ENCODE measurements at places on chromosomes 4 and X.

- DNase-seq: no peak
Observed at GRCh38 chr4:48336146-48336870, 5.0 kb upstream of the SLAIN2 start.

DNA sequence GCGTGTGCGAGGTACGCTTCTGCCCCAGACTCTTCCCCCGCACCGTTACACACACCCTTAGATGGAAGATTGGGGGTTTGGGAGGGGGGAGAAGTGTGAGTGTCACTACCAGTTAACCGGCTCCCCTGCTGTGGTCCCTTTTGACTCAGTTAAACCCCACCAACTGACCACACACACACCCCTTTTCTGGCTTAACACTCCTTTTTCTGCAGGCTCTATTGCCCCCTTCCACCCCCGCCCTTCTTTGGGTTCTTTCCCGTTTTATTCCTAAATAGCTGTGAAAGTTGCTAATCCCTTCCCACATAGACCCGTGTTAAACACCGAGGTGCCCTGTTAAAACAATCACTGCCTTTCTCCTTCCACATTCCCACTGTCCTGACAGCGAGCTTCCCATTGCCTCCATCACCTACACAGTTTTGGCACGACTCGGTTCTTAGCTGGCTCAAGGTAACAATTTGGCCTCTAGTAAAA is 3.7 kb upstream of the NR3C2 start:
- no peak for DNase-seq

GRCh38 chrX:445727-446126 is 59.0 kb upstream of the PPP2R3B start:
- no peak for DNase-seq

DNA sequence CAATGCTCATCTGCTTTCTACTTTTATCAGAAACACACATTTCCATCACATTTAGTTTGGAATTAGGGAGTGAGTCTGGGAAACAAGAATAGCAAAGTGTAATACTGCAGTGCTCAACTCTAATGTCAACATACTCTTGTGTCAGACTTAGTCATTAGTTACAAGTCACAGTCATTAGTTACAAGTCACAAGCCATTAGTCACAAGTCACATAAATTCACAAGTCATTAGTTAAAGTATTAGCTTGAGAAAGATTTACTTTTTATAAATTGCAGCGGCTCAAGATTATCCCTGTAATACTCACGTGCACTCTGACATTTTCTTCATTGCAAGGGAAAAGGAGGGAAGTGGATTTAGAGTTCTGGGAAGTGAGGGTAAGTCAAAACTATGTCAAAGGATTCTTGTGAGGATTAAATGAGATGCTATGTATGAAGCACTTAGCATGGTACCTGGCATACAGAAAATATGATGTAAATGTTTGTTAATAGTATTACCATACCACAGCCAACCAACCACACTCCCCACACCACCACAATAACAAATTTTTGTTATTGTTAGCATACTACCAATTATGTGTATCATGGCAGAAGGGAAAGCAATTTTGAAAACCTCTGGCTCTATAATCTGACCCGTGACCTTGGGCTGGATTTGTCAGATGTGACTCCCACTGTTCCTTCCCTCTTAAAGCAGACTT is 116.6 kb downstream of the ARHGAP24 start:
- DNase-seq: no peak

GRCh38 chr4:158796370-158797140 is 27.7 kb downstream of the FNIP2 start:
- DNase-seq: no peak

DNA sequence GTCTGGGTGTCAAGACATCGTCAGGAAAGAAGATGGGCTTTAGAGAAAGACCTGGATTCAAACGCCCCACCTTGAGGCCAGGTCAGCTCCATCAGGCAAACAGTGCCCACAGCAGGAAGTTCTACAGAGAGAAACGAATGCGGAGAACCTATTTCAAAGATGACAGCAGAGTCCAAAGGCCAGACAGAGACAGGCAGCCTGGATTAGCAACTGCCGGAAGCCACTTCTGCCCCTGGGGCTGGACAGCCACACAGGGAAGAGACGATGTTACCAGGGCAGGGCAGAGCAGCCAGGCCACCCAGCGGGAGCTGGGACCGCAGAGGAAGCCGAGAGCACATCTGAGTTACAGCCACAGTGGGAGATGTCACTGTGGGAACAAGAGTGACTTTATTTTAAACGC is 1.2 kb downstream of the C4orf50 start:
- no peak for DNase-seq

DNA sequence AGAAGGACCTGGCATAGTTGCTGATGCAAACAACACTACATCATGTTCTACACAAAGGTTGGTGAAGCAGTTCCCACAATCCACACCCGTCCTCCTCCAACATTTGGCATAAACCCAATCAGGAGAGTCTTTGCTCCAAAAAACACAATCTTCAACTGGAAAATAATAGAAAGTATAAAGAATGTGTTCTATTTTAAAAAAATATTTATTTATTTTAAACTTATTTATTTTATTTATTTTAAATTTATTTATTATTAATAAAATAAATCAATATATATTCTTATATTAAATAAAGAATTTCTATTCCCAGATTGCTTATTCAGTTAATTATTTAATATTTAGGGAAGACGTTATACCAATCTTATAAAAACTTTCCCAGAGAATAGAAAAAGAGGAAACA is 1753.7 kb upstream of the AGA start:
- no peak for DNase-seq

DNA sequence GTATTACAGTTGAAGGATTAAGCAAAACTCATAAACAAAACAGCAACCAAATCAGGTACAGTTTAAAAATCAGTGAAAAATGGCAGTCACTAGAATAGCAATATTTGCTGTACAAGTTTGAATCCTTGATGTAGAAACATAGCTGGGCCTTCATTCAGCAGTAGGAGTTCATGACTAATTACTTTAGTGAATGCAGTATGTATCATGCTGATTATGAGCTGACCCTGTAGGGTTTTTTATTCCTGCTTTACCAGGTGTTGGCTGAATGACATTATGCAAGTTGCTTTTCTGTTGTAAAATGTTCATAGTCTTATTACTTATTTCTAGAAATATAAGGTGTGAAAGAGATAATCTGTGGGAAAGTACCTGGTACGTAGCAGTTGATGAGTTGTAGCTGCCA is 179.6 kb downstream of the CCSER1 start:
- DNase-seq: no peak

DNA sequence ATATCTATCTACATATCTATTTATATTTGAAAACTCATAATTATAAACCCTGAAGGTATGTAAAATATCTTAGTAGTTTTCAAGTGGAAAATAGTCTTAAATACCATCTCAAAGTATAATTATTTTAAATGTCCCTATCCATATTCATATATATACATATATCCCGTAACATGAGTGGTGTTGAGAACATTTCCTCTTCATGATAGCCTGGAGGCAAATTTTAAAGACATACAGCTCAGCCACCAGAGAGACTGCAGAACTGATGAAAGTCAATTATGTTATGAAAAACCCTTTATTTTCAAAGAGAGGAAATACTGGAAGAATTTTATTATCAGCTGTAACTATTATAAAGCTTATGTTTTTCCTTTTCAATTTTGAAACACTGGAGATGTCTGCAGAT is 1806.7 kb upstream of the PCDH7 start:
- DNase-seq: no peak

DNA sequence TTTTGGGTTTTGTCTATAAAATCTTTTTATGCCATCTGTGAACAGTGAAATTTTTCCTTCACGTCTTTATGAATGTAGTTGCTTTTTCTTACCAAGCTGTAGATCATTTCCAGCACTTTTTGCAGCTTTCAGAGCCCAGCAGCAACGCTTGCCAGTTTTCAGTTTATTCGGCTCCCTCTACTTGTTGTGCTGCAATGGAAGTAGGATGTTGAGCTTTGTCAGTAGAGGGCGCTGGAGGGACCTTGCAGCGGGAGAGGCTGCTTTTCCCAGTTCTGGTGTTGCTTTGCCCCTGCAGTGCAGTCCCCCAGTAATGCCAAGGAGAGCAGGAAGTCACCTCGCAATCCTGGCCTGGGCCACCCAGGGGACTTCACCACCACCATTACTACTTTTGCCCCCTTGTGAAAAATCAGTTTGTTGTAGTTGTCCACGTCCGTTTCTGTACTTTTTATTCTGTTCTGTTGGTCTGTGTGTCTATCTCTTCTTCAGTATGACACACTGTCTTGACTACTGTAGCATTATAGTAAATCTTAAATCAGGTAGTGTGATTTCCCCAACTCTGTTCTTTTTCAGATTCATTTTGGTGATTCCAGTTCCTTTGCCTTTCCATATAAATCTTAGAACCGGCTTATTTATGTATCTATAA is 21.8 kb downstream of the CMC4 start:
- peak; percentile 39 for DNase-seq

- DNase-seq: no peak
Observed at GRCh38 chr4:7021930-7022664, 21.1 kb upstream of the TADA2B start.

- DNase-seq: no peak
Observed at GRCh38 chrX:9635803-9636202, 129.8 kb downstream of the GPR143 start.

DNA sequence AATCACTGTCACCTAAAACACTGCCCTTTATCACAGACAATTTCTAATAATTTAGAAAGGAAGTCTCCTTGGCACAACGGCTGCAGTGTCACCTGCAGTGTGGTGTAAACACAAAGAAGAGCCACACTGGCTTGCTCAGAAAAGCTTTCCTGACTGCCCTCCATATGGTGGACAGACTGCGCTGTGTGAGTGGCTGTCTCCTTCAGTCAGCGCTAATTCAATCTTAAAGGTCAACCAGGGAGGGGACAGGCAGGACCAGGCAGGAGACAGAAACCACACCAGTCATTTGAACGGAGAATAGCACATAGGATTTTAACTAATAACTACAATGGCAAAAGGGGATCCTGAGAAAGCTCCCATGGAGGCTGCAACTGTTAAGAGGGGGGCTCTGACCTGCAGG is 132.1 kb downstream of the NSUN7 start:
- DNase-seq: no peak

GRCh38 chrX:57933321-57933720 is 23.1 kb upstream of the ZXDA start:
- DNase-seq: no peak

DNA sequence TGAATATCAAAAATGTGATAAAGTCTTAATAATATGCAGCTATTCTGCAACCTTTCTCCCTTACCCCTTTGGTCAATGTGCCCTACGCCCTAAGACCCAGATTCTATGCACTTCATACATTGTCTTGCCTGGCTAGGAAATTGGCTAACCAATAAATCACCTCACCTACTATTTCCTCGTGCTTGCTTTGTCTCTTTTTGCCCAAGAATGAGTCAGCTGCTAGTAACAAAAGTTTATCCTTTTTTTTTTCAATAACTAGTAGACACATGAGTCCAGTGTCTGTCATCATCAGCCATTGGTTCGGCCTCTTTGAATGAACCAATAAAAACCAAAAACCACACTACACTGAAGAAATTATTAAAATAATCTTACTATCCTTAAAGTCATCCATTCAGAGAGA is 387.1 kb downstream of the PPP3CA start:
- DNase-seq: no peak

DNA sequence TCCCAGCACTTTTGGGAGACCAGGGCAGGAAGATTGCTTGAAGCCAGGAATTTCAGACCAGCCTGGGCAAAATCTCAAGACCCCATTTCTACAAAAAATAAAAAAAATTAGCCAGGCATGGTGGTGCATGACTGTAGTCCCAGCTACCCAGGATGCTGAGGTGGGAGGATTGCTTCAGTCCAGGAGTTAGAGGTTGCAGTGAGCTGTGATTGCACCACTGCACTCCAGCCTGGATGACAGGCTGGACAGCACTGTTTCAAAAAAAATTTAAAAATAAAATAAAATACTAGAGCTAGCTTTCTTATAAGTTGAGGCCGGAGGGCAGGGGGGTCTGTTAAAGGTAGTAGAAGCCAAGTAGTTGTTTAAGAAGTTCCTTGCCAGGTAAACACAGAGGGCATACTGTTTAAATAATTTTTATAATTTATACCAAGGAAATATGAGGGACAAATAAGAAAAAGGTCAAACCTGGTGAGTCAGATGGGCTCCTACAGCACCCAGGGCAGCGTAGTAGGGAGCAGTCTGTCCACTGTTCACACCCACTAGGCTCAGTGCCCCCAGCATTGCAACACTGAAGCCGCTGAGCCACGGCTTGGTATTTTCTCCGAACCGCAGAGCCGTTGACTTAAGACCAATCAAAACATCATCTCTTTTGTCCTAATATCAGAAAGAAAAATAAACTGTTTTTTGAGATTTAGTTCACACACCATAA is 17.3 kb downstream of the COQ2 start:
- DNase-seq: no peak

GRCh38 chr4:155371432-155372043 is 5.2 kb downstream of the MAP9 start:
- no peak for DNase-seq

GRCh38 chr4:155339588-155339987 is 37.2 kb downstream of the MAP9 start:
- DNase-seq: no peak

GRCh38 chr4:118158763-118159375 is 124.6 kb downstream of the NDST3 start:
- no peak for DNase-seq

DNA sequence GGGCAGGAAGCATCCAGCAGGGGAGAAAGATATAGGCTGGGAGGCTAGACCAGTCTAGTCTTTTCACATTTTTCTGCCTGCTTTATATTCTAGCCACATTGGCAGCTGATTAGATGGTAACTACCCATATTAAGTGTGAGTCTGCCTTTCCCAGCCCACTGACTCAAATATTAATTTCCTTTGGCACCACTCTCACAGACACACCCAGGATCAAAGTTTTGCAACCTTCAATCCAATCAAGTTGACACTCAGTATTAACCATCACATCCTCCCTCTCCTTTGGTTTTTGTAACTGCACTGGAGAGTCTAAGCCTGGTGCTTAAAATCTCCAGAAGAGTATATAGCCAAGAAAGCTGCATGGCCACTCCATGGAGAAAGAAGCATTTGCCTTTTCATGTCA is 560.4 kb downstream of the GRXCR1 start:
- no peak for DNase-seq

DNA sequence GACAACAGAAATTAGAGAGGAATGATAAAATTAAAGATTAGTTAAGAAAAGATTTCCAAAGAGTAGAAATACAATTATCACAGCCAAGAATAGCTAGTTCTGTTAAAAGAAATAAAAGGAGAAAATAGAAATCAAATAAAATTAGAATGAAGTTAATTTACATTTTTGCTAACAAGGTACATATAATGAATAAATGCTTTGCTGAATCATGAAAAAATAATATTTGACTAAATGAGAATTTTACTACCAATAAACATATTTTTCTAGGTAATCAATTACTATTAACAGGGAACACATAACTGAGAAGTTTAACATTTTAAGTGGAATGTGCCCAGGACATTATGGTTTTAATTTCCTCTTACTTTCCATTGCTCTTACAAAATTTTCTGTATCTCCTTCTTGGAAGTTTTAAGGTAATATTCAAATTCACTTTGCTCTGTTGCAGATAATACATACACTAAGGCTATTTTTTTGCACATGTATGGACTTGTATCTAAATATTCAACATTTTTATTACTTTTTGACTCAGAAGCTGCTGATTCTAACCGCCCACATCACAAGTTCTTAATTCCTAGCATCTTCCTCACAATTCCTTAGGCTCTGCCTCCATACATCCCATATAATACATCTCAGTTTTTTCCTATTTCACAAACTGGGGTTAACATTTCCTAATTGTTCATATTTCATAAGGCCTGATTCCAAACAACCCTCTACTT is 870.7 kb upstream of the INTU start:
- no peak for DNase-seq
